ENCODE measurements at places on chromosomes 2 and 18.

- no peak for DNase-seq
Measured at GRCh38 chr18:13099113-13099512, 108.0 kb downstream of the CEP192 start.

DNA sequence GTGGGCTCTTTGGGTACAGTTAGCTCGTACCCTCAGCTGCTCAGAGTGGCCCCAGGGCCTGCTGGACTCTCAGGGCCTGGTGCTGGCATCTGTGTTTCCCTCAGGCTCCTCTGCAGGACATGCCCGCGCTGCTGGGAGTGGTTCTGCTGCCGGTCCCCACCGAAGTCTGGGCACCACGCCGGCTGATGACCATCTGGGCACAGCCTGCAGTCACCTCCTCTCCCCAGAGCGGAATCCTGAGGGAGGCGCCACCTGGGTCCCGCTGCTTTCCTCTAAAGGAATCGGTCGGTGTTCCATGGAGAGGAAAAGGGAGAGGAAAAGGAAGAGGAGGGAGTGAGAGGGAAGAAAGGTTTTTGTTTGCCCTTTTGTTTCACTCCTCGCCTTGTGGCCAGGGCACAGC, 43.6 kb downstream of the MC2R start:
- DNase-seq: no peak

GRCh38 chr2:71671203-71671854, 218.0 kb downstream of the DYSF start:
- DNase-seq: no peak

GRCh38 chr2:151766437-151767153, 32.3 kb upstream of the NEB start:
- DNase-seq: no peak

- DNase-seq: no peak
Measured at GRCh38 chr18:910247-910646, 5.6 kb downstream of the ADCYAP1 start.

GRCh38 chr2:37654419-37654818, 17.0 kb downstream of the CDC42EP3 start:
- no peak for DNase-seq

- no peak for DNase-seq
Measured at GRCh38 chr2:128286011-128286721, 32.5 kb downstream of the HS6ST1 start.

DNA sequence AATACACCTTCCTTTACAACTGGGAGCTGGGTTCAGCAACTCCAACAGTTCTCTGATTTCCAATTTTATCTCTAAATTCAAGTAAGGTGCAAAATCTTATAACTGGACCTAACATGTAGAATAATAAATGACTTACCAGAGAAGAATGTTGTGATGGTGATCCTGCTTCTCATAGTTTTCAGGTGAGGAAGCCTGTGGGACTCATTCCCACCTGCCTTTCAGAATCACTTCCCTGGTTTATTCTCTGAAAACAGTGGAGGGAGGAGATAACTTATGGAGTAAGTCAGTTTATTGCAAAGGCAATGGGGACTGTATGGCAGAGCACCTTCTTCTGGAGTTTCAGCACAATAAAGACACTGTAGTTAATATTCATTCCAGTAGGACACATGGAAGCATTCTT, 1188.2 kb upstream of the FAM98A start:
- no peak for DNase-seq

DNA sequence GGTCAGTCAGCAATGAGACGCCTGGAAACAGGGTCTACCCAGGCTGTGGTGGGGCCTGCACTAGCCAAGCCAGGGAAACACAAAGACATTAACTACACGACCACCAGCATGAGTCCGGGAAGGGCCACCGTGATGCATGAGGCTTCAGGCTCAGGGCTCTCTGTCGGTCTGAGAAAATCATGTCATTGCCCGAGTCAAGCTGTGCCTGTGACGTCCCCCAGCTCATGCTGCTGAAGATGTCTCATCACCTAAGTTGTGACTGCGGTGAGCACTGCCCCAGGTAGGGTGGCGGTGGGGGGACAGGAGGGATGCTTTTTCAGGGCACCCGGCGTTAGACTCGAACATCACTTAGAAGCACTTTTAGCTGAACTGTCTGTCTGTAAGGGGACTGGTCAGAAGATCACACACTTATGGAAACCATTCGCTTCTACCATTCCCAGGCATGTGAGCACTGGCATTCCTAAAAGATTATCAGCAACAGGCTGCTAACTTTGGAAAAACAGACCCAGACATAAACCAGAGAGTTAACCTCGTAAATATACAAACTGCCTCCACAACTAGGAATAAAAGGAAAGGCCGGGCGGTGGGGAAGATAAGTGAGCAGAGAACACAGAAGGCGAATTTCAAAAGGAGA, 234.5 kb downstream of the HDAC4 start:
- DNase-seq: no peak

GRCh38 chr2:101036562-101036961, 34.5 kb downstream of the RPL31 start:
- DNase-seq: no peak

DNA sequence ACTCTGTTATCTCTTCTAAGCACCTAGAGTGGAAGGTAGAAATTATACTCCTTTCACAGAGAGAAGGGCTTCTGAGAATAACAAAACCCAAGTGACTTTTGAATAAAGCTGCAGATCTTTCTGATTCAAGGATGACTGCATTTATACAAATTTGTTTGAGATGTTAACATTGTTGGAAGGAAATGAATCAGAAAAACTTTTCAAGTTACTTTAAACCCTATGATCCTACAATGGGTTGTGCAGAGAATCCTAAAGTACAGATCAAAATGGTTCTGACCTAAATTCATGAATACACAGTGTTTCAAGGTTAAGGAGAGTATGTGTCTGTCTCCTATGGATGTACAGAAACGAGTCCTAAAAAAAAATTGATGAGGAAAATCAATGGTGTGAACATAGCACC, 1.8 kb downstream of the RFTN2 start:
- no peak for DNase-seq

GRCh38 chr18:58645398-58645797, 16.5 kb upstream of the ALPK2 start:
- DNase-seq: no peak

DNA sequence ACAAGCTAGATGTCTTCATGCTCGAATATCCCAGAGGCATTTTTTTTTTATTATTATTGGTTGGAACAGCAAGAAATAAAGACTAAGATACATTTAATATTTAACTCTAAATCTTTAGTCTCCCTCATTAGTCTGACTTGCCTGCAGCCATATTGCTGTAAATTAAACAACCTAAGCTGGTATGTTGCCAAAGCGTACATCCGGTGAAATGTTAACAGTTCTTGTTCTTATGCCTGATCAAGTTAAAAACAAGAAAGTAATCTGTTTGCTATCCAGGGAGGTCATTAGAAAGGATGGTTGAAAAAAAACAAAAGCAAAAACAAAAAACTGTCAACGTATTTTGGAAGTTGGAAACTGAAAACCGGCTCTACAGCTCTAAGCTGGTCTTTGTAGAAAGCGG, 125.9 kb upstream of the NABP1 start:
- peak; percentile 13 for DNase-seq

GRCh38 chr2:119206201-119206600, 17.4 kb upstream of the STEAP3 start:
- no peak for DNase-seq

DNA sequence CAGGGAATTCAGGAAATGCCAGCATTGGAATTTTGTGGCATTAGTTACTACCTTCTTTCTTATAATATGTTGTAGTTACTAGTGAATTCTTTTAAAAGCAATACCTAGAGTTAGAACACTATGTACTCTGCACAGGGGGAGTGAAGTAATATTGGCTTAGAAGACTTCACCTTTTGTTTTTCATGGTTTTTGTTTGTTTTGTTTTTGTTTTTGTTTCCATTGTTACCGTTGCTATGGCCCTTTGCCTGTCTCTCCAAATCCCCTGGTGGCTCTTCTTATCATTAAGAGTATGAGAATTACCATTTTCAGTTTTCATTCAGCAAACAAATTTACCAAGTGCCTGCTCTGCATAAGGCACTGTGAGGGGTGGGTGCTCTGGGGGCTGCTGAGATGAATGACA, 160.1 kb downstream of the HAUS1 start:
- no peak for DNase-seq

DNA sequence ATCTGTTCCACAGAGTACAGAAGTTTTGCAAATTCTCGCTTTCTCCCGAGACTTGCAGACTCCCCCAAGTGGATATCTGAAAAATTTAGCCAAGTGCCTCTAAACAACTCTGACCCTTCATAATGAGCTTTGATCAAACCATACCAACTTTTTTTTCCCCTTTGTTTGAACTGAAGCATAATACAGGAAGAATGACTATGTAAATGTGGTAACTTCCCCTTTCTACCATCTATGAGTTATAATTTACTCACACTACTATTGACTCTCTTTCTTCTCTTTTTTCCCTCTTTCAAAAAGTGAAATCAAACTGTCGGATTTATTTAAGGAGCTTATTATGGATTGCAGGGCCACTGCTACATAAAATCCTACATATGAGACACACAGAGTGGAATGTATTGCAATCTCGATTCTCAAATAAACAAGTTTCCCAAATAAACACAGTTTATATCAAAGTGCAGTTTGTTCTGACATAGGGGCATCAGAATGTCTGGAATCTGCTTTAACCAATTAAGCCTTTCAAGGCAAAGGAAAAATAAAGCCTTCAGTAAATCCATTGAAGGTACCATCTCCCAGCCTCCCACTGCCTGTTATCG, 1.4 kb upstream of the ZNF804A start:
- no peak for DNase-seq

DNA sequence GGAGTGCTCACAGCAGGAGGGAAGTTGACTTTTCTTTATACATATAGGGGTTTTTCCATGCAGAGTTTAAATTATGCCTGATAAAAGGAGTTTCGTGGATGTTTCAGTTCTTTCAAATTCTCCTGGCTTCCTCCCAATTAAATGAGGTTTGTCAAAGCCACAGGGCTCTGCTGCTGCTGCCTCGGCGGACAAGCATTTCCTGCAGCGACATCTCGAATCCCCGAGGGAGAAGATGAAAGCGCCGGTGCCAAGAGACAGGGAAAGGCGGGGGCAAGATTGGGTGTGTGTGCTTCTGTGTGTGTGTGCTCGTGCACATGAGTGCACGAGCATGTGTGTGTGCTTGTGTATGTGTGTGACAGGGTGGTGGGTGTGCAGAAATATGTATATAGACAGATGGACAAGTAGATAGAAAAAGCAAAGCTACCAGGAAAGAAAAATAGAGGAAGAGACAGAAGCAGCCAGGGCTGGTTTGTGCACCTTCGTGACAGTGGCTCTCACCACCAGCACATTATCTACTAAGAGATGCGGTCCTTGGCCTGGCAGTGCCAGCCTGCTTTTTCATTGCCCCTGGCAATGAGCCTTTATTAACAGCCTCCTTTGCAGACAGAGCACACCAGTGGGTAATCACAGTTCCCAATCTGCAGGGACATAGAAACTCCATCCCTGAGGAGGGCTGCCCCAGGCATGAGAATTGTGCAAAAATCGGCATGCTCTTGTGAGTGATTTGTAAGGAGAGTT, 76.2 kb downstream of the CDK15 start:
- DNase-seq: no peak

DNA sequence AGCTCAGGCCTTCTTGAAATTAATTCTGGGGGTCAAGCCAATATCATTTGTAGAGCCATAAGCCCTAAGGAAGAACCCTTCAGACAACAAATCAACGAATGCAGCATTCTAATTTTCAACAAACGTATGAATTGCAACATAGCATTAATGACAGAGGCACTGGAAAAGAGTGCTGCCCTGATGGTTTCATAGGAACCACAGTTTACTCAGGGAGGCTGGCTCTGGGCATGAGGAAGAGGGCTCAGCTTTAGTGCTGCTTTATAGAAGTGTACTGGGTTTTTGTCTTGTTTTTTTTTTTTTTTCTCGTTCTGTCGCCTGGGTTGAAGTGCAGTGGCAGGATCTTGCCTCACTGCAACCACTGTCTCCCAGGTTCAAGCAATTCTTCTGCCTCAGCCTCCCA, 36.1 kb upstream of the CAB39 start:
- no peak for DNase-seq

DNA sequence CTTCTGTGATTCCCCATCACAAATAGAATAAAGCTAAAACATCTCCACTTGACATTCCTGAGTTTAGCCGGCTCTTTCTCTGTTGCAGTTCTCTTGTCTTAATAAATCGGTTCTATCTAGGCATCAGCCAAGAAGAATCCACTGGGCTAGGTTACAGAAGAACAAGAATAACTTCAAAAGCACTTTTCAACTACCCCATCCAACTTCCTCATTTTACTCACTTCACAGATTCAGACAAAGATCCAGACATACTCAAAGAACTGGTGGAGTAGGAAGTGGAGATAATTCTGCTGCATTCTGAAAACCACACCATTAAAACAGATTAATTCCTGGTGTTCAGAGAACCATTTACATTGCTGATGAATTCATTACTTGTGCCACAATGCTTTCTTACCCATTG, 9.6 kb upstream of the ALPK2 start:
- DNase-seq: no peak

DNA sequence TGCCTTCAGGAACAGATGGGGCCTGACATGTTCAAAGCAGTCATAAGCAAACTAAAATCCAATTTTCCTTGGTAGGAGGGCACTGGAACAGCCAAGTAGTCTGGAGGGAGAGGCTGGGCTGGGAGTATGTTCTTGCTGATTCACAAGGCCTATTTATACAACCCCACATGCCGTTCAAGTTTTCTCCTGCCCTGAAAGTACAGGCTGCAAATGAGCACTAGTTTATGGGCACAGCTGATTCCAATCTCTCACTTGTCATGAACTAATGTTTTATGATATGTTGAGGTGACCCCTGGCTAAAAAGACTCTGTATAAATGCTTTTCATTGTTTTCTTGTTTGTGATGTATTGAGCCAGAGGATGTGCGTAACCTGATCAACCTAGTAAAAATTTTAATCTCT, 183.4 kb upstream of the SRD5A2 start:
- DNase-seq: no peak

DNA sequence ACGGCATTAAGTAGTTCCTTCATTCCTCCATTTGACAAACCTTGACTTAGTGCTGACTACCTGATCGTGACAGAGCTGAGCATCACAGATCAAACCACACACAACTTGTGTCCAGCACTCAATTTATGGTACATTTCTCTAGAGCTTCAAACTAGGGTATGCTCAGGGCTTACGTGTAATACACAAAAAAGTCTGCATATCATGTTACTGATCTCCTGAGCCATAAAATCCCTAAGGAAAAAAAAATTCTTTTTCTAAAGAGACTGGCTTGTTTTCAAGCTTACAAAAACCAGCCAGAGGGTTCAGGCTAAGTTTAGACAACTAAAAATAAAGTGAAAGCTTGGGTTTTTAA, 88.0 kb upstream of the ALKAL2 start:
- no peak for DNase-seq

DNA sequence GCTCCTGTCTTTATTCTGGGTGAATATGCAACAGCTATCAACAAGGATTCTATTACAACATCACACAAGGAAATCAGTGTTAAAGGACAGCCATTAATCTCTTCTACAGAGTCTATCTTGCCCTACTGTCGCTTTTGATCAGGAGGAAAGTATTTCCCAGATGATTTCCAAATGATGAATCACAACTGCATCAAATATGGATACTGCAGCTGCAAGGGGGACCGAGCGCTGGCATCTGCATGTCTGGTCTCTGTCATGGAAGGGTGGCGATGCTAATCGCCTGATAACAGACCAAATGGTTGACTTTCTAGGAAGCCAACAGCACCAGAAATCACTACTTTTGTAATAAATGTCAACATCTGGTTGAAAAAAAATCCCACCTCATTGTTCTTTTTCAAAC, 21.2 kb upstream of the OR6B3 start:
- DNase-seq: no peak

All from NCI-H2081 treated with DMSO at 0.1 percent for 48 hours (cell line).